ENCODE measurements at places on chromosomes 6 and 20.

- no peaks in the 10 kb centered on the region for H3K27me3 ChIP-seq
- no peaks in the 10 kb centered on the region for H3K36me3 ChIP-seq
- DNase-seq, result no peak
- H3K27ac ChIP-seq, result no peak overlapping the region
Measured at GRCh38 chr20:47063808-47064207, 169.2 kb downstream of the EYA2 start.

DNA sequence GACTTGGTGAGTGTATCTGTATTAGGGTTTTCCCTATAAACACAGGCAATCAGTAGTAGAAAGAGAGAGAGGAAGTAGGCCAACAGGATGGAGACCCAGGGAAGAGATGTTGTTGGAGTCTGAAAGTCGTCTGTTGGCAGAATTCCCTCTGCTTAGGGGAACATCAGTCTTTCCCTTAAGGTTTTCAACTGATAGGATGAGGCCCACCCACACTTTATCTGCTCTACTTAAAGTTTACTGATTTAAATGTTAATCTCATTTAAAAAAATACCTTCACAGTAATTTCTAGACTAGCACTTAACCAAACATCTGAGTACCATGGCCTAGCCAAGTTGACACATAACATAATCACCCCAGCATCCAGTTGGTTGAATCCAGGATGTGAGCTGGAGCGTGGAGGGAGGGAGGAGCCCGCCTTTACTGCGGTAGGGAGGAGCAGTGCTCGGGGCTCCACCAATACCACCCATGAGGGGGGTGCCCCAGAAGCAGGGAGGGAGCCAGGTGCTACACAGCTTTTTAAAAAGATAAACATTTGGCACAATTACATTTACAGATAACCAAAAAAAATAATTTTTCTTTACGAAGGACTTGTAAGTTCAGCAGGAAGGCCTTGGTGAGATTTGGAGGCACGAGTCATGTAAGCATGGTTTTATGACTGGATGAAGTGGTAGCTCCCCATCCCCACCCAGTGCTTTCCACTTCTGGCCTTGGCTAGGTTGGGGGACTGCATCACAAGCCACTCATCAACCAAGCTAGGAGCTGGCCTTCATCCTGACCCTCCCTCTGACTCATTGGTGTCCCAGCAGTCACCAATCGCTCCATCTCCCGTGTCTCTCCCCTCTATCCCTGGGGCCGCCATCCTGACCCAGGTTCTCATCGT is 18.4 kb upstream of the SNX9 start:
- no peaks in the 10 kb centered on the region for H3K36me3 ChIP-seq
- H3K27ac ChIP-seq, result no peak overlapping the region
- no peaks in the 10 kb centered on the region for H3K27me3 ChIP-seq

- no peaks in the 10 kb centered on the region for H3K27me3 ChIP-seq
- H3K4me1 ChIP-seq, result no peaks in the 10 kb centered on the region
- no peak overlapping the region for H3K4me3 ChIP-seq
- DNase-seq, result no peak
- no peaks in the 10 kb centered on the region for H3K36me3 ChIP-seq
Measured at GRCh38 chr6:24930431-24930871, 5.3 kb downstream of the RIPOR2 start.

GRCh38 chr6:89475634-89476033 is 42.7 kb downstream of the ANKRD6 start:
- peak overlapping the region; percentile 46 for H3K27ac ChIP-seq
- H3K4me3 ChIP-seq, result peak overlapping the region; percentile 9
- H3K36me3 ChIP-seq, result no peaks in the 10 kb centered on the region
- H3K27me3 ChIP-seq, result no peaks in the 10 kb centered on the region
- DNase-seq, result no peak

DNA sequence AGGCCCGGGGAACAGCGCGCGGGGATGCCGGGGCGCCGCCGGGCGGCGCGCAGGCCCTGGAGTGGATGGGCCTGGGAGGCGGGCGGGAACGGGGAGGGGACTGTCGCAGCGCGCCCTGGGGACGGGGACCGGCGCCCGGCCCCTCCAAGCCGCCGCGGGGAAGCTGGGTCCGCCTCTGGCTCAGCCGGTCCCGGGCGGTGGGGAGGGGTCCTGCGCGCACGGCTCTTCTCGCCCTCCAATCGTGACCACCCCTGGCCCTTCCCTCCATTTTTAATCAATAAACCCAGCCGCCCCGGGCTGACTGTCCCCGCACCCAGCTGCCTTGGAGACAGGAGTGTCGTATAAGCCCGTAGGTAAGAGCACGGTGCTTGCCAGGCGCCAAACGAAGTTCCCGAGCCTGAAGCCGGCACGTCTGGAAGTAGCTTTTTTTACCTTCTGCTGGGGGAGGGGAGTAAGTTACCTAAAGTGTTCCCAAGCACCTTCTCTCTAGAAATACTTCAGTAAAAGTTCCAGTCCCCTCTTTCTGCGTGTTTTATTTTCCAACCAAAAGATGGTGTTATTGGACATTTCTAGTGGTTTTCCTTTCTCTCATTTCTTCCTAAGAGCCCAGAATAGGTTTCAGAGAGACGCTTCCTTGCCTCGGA is 780 bp upstream of the TAF4 start:
- H3K36me3 ChIP-seq, result no peaks in the 10 kb centered on the region
- no peaks in the 10 kb centered on the region for H3K27me3 ChIP-seq
- peaks cover 15% of the 10 kb centered on the region for H3K4me1 ChIP-seq
- peak overlapping the region; percentile 86 for H3K4me3 ChIP-seq
- DNase-seq, result peak; percentile 65

- H3K4me3 ChIP-seq, result no peak overlapping the region
- DNase-seq, result no peak
- H3K27ac ChIP-seq, result no peak overlapping the region
- H3K36me3 ChIP-seq, result no peaks in the 10 kb centered on the region
- no peaks in the 10 kb centered on the region for H3K27me3 ChIP-seq
Measured at GRCh38 chr6:56706981-56707726, 64.5 kb upstream of the DST start.

DNA sequence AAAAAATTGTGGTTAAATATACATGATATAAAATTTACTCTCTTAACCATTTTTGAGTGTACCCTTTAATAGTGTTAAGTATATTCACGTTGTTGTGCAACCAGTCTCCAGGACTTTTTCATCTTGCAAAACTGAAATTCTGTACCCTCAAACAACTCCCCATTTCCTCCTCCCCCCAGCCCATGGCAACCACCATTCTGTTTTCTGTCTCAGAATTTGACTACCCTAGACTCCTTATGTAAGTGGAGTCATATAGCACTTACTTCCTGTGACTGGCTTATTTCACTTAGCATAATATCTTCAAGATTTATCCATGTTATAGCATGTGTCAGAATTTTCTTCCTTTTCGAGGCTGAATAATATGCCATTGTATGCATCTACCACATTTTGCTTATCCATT is 5.1 kb downstream of the VPS16 start:
- no peak for DNase-seq
- H3K36me3 ChIP-seq, result no peaks in the 10 kb centered on the region
- no peaks in the 10 kb centered on the region for H3K4me1 ChIP-seq
- no peak overlapping the region for H3K4me3 ChIP-seq

DNA sequence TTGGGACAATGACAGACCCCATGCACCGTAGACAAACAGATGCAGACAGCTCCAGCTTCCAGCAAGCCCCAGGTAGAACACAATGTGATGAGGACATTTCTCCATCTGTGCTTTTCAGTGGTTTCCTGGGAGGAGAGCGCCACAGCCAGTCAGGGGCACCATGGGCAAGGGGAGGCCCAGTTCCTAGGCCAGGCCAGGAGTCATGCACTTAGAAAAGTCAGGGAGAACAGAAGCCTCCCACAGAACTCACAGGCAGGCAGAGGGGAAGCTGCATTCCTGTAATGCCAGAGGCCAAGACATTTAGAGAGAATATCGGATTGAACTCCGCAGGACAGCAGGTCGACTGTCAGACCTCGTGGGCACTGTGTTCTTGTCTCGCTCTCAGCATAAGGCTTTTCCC is 9.2 kb downstream of the SYNDIG1 start:
- H3K36me3 ChIP-seq, result no peaks in the 10 kb centered on the region
- no peaks in the 10 kb centered on the region for H3K27me3 ChIP-seq
- DNase-seq, result no peak
- no peaks in the 10 kb centered on the region for H3K4me1 ChIP-seq
- no peak overlapping the region for H3K4me3 ChIP-seq

DNA sequence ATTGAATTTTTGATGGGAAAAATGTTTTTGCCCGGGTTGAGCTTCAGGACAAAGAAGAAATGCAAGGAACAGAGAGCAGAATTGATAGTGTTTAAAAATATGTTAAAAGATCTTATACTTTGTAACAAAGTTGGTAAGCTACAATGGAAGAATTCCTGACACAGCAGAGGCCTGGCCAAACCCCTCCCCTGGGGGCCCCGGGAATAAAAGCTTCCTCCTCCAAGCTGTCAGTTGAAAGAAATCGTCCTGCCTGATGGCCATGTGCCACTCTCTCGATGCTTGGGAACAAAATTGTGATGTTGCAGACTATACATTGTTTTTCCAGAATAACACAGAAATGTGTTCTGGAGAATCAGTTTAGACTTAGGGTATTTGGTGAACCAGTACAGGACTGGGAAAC is 14.2 kb upstream of the TOX2 start:
- H3K4me1 ChIP-seq, result peaks cover 26% of the 10 kb centered on the region
- H3K27ac ChIP-seq, result no peak overlapping the region
- DNase-seq, result no peak
- no peaks in the 10 kb centered on the region for H3K27me3 ChIP-seq
- no peaks in the 10 kb centered on the region for H3K36me3 ChIP-seq

GRCh38 chr6:27076116-27076515 is 171.4 kb upstream of the PRSS16 start:
- no peaks in the 10 kb centered on the region for H3K27me3 ChIP-seq
- no peak overlapping the region for H3K4me3 ChIP-seq

- peak overlapping the region; percentile 0 for H3K27ac ChIP-seq
- peaks cover 10% of the 10 kb centered on the region for H3K36me3 ChIP-seq
- H3K4me1 ChIP-seq, result peaks cover 4% of the 10 kb centered on the region
- no peak for DNase-seq
- no peak overlapping the region for H3K4me3 ChIP-seq
- no peaks in the 10 kb centered on the region for H3K27me3 ChIP-seq
Measured at GRCh38 chr20:41057999-41058673, 29.5 kb downstream of the TOP1 start.

DNA sequence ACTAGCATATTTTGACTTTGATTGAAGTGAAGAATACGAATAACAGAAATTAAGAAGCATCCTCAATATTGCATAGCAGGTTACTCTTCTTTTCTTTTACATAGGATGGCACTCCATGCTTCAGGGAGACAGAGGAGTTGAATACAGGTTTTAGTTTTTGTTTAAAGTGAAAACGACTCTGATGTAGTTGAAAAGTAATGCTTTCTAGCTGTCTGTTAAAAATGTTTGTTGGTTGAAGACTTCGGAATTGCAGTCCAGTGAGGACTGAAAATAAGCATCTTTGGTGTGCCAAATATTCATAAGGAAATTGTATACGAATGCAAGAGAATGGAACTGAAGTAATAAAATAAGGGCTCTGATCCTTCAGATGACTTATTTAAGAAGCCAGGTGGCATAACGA is 618 bp upstream of the SLC16A10 start:
- peaks cover 19% of the 10 kb centered on the region for H3K4me1 ChIP-seq
- no peaks in the 10 kb centered on the region for H3K36me3 ChIP-seq
- H3K4me3 ChIP-seq, result peak overlapping the region; percentile 80
- no peaks in the 10 kb centered on the region for H3K27me3 ChIP-seq
- H3K27ac ChIP-seq, result no peak overlapping the region

DNA sequence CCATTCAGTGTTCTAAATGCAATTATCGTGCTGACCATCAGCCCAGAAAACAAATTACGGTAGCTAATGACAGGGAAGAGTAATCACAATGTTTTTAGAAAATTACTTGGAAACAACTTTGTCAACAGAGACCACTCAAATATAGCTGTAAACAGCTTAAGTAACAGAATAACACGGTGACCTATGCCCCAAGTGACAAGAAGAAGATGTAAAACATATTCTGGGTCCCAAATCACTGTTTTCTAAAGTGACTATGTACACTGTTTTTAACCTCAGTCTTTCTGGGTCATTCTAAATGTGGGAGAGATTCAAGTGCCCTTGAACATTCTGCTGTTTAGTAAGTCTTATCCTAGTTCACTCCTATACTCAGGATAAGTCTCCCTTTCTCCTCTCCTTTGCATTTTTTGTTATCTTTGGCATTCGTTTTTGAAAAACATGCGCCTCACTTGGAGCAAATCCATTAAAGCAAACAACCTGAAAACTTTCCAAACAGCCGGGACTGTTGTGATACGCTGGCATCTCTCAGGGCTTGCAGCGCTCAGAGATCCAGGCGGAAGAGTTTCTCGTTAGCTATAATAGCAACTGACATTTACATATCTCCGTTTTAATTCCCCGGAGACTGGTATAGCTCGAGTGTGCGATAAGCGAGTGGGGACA is 114.5 kb upstream of the SOX4 start:
- H3K36me3 ChIP-seq, result no peaks in the 10 kb centered on the region
- no peaks in the 10 kb centered on the region for H3K27me3 ChIP-seq

- peaks cover 12% of the 10 kb centered on the region for H3K36me3 ChIP-seq
- peaks cover 16% of the 10 kb centered on the region for H3K4me1 ChIP-seq
- H3K27me3 ChIP-seq, result no peaks in the 10 kb centered on the region
- no peak for DNase-seq
Measured at GRCh38 chr6:18209539-18210197, 54.4 kb downstream of the KDM1B start.

- H3K36me3 ChIP-seq, result no peaks in the 10 kb centered on the region
- DNase-seq, result no peak
- H3K27ac ChIP-seq, result peak overlapping the region; percentile 77
- no peaks in the 10 kb centered on the region for H3K27me3 ChIP-seq
- H3K4me3 ChIP-seq, result peak overlapping the region; percentile 97
Measured at GRCh38 chr6:89145091-89145955, 532 bp upstream of the PM20D2 start.

- H3K4me1 ChIP-seq, result no peaks in the 10 kb centered on the region
- no peaks in the 10 kb centered on the region for H3K36me3 ChIP-seq
- no peak overlapping the region for H3K4me3 ChIP-seq
- no peak for DNase-seq
- H3K27me3 ChIP-seq, result no peaks in the 10 kb centered on the region
Measured at GRCh38 chr6:82795940-82796339, 269.7 kb downstream of the UBE3D start.

DNA sequence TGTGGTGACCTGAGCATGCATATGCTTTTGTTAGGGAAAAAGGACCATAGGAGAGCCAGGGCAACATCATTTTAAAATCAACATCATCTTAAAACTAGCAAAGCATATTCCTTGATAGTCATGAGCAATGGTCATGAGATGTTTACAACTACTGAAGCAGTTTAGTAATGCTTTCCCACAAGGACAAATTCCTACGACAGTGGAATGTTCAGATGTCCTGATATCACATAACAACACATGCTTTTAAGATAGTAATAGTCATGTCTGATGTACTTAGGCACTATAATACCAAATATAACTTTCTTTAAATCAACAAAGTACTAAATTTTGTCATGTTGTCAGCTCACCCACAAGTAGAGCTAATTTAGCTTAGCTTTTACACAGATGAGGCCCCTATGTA is 370.3 kb downstream of the HTR1B start:
- H3K27ac ChIP-seq, result no peak overlapping the region
- no peaks in the 10 kb centered on the region for H3K4me1 ChIP-seq
- no peaks in the 10 kb centered on the region for H3K27me3 ChIP-seq
- H3K4me3 ChIP-seq, result no peak overlapping the region
- no peak for DNase-seq

- no peak overlapping the region for H3K27ac ChIP-seq
- H3K36me3 ChIP-seq, result no peaks in the 10 kb centered on the region
Measured at GRCh38 chr6:71457929-71458328, 169.3 kb downstream of the OGFRL1 start.
